ENCODE measurements at places on chromosomes 3 and 15.
A peak's percentile ranks its signal among the peaks of the same experiment; 100 is the strongest.

- no peak for DNase-seq
These were observed 7.2 kb downstream of the ACAN start for GRCh38 chr15:88810446-88810845.

DNA sequence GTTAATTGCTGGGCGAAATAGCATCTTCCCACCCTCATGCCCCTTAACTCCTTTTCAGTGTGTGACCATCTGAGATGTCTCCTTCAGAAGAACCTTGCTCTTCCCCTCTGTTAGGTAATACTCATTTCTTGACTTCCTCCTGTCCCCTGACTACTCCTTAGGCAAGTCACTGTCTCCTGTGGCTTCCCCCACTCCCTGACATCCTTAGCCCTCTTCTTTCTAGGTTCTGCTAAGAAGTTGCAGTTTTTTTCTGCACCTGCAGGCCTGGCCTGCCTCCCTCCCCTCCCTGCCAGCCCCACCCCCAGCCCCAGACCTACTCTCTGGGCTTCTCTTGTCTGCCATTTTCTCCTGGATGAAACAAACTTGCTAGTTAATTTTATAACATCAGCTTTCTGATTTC, 15.2 kb upstream of the EID1 start:
- DNase-seq, result no peak

DNA sequence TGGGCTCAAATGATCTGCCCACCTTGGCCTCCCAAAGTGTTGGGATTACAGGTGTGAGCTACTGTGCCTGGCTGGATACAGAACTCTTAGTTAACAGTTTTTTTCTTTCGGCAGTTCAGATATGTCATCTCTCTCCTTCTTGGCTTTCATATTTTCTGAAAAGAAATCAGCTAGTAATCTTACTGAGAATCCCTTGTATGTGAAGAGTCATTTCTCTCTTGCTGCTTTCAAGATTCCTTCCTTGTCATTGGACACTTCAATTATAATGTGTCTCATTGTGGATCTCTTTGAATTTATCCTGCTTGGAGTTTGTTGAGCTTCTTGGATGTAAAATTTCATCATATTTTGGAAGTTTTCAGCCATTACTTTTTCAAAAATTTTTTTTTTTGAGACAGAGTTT, 17.0 kb downstream of the TRIM69 start:
- DNase-seq, result no peak

DNA sequence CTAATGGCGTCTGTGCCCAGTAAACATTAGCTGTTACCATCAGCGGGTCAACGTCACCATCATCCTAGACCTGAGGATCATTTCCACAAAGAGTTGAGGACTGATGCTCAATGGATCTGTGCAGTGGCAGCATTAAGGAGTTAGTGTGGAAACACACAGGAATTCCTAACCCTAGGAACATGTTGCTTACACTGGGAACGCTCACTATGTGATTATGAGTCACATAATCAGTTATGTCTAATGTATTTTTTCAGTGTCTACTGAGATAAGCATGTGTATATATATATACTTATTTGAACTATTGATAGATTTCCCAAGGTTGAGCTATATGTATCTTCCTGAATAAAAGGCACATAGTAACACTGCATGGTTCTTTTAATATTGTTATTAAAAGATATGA, 19.0 kb downstream of the ARNT2 start:
- DNase-seq, result no peak

GRCh38 chr3:55902221-55902900, 415.3 kb upstream of the WNT5A start:
- DNase-seq, result no peak

GRCh38 chr15:67134871-67135492, 69.6 kb downstream of the SMAD3 start:
- DNase-seq, result no peak

GRCh38 chr15:75107908-75108838, 84.8 kb downstream of the PPCDC start:
- no peak for DNase-seq

- DNase-seq, result no peak
These were observed 101.9 kb upstream of the ROBO1 start for GRCh38 chr3:79869461-79870312.

GRCh38 chr15:69902414-69903062, 195.2 kb downstream of the TLE3 start:
- DNase-seq, result no peak

DNA sequence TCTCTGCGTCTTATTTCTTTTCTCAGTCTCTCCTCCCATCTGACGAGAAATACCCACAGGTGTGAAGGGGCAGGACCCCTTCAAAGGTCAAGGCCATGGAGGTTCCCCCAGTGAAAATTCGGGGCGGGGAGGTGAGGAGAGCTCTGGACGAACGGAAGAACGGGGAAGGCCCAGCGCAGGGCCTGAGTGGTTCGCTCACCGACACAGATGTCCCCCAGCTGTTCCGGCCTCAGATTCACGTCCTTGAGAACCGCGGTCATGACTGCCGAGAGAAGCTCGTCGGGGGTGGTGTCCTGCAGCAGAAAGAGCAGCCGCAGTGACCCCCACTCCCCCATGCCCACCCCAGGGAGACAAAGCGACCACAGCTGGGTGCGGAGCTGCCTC, 542 bp downstream of the ACAA1 start:
- DNase-seq, result no peak

DNA sequence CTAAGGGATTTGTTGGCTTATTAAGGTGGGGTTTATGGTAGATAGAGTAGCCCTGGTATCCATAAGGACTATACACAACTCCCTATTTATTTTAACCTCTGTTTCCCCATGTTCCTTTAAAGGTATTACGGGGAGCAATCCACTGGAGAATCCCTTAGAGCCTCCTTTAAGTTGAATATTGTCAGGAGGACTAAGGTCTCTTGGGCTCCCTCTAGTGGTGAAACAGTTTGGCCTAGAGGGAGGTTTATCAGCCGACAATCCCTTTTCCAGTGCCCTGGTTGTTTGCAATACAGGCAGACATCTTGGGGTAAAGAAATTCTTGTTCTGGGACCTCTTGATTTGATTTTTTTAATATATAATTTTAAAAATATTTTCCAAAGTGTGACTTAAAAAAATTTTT, 12.9 kb downstream of the OPA1 start:
- peak; percentile 61 for DNase-seq

- DNase-seq, result no peak
These were observed 7.1 kb downstream of the MINAR1 start for GRCh38 chr15:79439236-79439635.

DNA sequence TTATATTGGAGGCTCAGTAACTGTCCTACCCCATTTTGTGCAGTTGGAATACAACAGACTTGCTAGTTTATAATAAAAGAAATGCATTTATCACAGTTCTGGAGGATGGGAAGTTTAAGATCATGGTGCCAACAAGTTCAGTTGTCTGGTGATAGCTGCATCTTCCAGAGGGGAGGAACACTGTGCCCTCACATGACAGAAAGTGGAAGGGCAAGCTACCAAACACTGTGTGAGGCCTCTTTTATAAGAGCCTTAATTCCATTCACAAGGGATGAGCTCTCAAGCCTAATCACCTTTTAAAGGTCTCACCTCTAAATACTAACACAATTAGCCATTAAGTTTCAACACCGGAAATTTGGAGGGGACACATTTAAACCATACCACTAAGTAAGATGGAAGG, 1073.9 kb downstream of the PLOD2 start:
- DNase-seq, result peak; percentile 21

DNA sequence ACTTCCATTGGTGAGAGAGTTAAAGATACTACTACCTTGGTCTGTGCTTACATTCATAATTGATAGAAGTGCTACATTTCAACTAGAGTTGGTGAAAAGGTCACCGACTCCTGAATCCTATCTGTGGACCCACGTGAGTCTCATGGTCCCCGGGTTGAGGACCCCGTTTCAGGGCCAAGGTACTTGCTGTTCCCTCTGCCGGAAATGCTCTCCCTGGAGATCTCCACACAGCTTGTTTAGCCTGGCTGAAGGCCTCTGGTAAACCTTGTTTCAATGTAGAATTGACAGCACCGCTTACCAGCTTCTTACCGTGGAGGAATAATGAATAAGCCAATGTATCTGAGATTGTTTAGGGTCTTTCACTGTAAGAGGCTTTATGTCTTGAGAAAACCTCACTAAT, 226.0 kb upstream of the GOLGA6L4 start:
- no peak for DNase-seq

- no peak for DNase-seq
These were observed 124.6 kb downstream of the ZNF621 start for GRCh38 chr3:40649346-40649745.

GRCh38 chr3:16052964-16053363, 121.5 kb upstream of the GALNT15 start:
- no peak for DNase-seq
